ENCODE measurements at places on chromosomes 12 and 14.

- no peak for DNase-seq
Measured at GRCh38 chr14:53496668-53497067, 343.5 kb upstream of the DDHD1 start.

- DNase-seq, result no peak
Measured at GRCh38 chr14:33175951-33176350, 237.3 kb downstream of the NPAS3 start.

- no peak for DNase-seq
Measured at GRCh38 chr12:20883288-20883687, 72.8 kb downstream of the SLCO1B3 start.

GRCh38 chr14:92266216-92266615 lies 56.7 kb upstream of the SLC24A4 start:
- DNase-seq, result no peak

DNA sequence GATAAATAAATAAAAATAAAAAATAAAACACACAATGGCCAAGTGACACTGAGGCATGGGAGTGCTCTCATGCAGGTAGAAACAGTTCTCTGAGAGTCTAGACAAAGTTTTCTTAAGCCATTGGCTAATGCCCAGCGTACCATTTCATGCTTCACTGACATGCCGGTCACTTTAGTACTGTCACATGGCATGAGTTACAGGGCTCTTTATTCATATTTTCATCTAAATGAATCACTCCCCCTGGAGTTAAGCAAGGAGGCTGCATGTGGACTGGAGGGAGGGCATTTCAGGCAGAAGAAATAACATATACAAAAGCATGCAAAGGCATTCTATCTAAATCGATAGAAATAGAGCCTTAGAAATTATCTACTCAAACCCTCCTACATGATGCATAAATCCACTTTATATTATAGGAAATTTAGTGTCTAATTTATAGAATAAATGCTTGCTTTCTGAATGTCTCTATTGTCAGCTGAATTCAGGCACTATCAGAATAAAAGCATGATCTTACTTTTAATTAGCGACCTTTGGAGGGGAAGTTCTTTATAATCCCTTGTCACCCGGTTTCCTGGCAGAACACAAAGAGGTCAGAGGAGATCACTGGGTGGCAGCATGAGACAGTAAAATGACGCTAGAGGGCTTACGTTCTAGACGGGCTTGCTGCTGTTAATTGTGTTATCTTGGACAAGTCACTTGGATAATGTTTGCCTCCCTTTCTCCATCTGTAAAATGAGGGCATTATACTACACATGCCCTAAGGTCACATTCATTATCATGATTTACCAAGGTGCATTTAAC lies 17.5 kb downstream of the DYRK4 start:
- DNase-seq, result no peak

- no peak for DNase-seq
Measured at GRCh38 chr12:12408265-12408690, 51.4 kb downstream of the BORCS5 start.

Data from urothelium cell line (cell line).